Activated CD8-positive, alpha-beta memory T cell treated with anti-CD3 and anti-CD28 coated beads, Interleukin-2, amount 50 U/mL, for 48 hours (primary cell): ENCODE measurements at places on chromosomes 7 and 10.

GRCh38 chr7:83646027-83646426 lies 2.9 kb downstream of the SEMA3E start:
- no peak for DNase-seq

DNA sequence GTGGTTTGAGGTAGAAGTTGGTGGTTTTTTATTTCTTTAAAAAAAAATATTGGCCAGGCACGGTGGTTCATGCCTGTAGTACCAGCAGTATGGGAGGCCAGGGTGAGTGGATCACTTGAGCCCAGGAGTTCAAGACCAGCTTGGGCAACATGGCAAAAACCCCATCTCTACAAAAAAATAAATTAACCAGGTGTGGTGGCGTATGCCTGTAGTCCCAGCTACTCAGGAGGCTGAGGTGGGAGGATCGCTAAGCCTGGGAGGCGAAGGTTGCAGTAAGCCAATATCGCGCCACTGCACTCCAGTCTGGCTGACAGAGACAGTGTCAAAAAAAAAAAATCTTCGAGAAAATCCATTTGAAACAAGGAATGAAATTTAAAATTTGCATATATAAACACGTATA lies 1.1 kb downstream of the IL2RA start:
- DNase-seq, result peak; percentile 67

DNA sequence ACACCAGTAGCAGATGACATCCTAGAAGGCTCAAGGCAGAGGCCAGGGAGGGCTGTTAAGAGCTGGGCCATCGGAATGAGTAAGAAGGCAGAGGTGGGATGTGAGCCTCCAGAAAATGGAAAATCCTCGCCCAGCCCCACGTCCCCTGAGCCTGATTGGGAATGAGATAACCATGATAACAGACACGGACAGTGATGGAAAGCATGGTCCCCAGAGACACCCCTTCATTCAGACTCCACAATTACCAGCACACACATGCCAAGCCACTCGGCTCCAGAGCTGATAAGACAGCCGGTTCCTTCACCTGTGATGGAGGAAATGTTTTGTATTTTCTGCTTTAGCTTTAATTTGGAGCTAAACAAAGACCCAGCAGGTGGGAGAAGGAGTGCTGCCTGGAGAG lies 106.0 kb downstream of the GRID1 start:
- no peak for DNase-seq

GRCh38 chr10:58115218-58116050 lies 152.3 kb downstream of the IPMK start:
- no peak for DNase-seq

GRCh38 chr10:10919976-10920375 lies 97.7 kb upstream of the CELF2 start:
- DNase-seq, result no peak

GRCh38 chr7:14793151-14793550 lies 109.4 kb downstream of the DGKB start:
- DNase-seq, result no peak

- DNase-seq, result no peak
These were observed 5.2 kb upstream of the EN2 start for GRCh38 chr7:155452505-155453295.

DNA sequence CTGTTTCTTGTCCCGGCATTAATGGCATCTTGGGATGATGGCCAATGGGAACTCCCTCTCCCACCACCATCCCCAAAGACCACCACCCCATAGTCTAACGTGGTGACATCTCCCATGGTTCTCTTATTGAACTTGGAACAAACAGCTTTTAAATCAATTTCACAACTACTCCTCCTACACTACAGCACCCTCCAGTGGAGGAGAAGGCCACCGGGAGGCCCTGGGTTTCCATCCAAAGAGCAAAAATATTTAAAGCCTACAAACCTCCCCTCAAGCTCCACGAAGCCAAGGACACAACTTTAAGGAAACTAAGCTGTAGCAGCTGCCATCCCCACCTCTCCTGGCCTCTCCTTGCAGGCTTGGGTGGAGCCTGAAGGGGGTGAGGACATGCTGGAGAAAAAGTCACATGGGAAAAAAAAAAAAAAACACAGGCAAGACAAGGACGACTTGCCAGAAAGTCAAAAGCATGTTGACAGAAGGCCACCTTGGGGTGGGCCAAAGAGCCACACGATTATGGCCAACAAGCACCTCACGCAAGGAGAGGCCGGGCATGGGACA lies 94.0 kb upstream of the LANCL2 start:
- no peak for DNase-seq

DNA sequence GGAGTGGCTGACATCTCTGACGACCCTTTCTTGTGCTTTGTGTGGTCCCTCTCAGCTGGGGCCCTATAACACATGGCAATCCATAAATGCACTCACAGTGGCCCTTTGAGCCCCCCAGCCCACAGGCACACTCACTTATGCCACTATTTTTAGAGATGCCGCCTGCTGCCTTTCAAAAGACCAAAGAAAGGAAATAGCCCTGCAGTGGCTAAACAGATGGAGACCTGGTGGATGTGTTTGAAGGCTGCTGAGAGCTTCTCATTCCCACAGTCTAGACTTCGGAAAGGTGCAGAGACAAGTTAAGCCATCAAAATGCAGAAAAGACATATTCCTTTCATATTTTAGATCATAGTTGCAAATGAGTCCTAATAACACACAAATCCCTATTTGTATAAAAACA lies 42.0 kb upstream of the PDZD8 start:
- no peak for DNase-seq

GRCh38 chr7:123485187-123485586 lies 49.2 kb downstream of the IQUB start:
- DNase-seq, result no peak

- no peak for DNase-seq
These were observed 5.7 kb upstream of the ZNF862 start for GRCh38 chr7:149832332-149833041.

DNA sequence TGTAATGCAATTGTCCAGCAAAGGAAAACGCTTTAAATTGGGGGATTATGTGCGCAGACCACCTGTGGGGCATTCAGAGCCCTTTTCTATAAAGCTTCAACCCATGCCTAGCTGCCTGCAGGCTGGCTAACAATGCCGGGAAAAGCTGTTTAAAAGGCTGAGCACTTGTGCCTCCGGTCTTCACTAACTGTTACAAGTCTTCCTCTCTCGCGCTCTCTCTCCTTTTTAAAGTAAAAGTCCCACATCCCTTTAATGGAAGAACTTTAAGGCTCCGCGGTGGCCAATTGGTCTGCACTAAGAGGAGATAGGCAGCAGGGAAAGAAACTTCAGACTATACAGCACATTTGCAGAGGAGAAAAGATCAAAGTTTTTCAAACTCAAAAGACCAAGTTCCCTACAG lies 4.6 kb downstream of the FZD8 start:
- DNase-seq, result no peak

DNA sequence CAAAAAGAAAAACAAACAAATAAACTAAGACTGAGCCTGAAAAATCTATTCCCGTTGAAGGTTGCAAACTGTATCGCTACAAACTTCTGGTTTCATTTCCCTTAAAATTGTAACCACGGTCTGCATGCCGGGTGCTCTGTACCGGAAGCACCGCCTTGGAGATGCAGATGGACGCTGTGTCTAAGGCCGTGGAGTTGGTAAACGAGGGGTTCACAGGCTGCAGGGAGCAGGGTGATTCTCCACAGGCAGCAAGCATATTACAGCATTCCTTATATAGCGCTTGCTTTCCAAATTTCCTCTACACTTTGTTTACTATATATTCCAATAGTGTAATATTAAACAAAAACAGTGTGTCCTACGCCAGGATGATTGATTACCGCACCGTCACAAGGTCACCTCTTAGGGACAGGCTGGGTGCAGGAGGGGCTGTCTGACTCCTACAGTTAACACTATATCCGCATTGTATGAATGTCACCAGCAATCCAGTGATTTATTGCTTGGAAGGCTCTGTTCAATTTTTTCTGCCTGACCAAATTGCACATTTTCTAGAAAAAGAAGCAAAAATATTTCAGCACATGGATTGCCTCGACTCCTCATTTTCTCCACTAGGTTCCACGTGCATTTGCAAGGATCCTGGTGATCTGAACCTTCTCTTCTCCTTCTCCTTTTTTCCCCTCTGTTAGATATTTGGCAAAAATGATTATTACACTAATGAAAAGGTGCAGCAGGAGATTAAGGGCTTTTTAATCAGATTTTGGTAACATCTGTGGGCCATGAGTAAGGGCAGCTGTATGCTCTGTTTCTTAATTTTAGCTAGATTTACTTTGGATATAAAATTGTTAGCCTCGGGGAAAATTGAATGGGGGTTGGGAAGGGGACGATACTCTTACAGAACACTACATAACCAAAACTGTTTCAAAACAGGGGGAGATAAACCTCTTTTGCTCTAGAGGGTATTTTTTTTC lies 325.8 kb upstream of the MGMT start:
- DNase-seq, result no peak

DNA sequence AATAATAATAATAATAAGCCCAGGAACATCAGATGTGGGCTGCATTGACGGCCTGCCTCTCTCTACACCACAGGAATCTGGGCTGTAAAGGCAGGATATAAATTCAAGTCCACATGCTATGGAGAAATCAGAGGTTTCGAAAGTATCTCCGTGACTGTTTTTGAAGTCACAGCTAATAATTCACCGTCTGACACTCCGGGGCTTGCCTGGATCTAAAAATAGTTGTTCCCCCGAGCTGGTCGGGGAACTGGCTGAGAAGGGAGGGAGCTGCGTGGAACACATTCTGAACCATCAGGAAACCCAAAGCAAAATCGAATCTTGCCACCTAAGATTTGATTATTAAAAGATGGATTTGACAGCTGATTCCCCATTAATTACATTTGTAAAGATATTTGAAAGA lies 35.4 kb downstream of the KLF6 start:
- no peak for DNase-seq

- peak; percentile 77 for DNase-seq
These were observed 150.5 kb upstream of the VKORC1L1 start for GRCh38 chr7:65722361-65722792.

GRCh38 chr10:129956286-129956670 lies 7.8 kb downstream of the EBF3 start:
- no peak for DNase-seq

DNA sequence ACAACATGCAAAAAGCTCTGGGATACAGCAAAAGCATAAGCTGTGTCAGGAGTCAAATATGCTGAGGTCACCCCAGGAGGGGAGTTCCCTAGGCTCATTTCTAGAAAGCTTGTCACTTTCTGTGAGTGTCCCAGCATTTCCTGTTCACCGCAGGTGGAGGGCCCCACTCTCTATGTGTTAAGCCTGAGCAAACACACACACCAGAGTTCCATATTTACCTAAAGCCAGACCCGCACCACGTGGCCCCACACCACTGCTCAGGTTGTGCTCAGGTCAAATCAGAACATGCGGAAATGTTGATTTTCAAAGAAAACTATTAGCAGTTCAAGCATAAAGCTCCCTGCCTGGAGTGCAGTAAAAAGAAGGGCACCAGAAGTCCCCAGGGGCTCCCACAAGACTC lies 259.6 kb upstream of the PPP2R2D start:
- no peak for DNase-seq

- no peak for DNase-seq
These were observed 9.1 kb downstream of the COMTD1 start for GRCh38 chr10:75226656-75227055.

- peak; percentile 65 for DNase-seq
These were observed 551.7 kb downstream of the GRM8 start for GRCh38 chr7:126700807-126701604.

- DNase-seq, result no peak
These were observed 6.3 kb downstream of the MTPN start for GRCh38 chr7:135970682-135971365.
